ENCODE measurements at places on chromosomes 11 and 22.

DNA sequence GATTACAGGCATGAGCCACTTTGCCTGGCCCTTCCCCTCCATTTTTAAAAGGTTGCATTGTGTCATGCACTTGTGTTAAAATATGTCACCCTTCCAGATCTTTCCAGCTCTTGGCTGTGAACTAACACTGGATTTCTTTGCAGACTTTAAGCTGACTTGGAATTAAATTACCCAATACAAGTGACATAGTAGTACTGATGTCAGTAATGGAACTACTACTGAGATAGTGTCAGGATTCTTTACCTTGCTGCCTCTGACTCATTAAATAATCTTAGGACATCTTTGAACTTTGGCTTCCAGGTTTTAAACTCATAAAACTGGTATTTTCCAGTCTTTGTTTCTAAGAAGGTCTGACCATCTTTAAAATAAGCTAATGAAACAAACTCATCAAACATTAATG, 51.8 kb upstream of the OR4B1 start:
- no peak for DNase-seq

DNA sequence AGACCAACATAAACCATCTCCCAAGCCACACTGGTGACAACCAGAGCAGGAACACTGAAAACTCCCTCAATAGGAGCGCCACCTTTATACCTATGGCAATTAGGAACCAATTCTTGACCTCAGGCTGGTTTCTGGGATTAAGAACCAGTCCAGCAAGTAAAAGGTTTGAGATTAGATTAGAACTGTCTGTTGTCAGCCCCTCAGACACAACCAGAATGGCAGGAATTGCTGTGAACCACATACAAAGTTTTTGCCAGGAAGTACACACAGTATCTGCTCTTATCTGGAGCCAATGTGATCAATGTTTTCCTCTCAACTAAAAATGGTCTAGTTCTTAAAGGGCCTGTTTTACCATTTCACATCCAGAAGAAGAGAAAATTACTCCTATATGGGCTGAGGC, 55.2 kb downstream of the RBFOX2 start:
- DNase-seq, result no peak

DNA sequence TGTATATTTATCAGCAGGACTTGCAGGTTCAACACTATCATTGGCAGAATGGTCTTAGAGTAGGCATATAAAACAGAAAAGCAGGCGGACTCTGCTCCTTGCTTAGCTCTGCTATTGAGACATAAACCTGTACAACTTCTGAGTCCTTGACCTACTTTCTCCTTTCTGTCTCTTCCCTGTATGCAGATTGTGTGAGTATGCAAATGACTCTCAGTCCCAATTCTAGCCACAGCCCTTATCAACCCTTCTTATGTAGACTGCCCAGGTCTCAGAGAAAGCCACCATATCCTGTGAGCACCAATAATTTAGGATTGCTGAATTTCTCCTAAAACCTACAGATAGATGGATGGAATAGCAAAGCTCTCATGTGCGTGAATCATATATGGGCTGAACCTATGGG, 367.6 kb upstream of the DDI1 start:
- DNase-seq, result no peak

DNA sequence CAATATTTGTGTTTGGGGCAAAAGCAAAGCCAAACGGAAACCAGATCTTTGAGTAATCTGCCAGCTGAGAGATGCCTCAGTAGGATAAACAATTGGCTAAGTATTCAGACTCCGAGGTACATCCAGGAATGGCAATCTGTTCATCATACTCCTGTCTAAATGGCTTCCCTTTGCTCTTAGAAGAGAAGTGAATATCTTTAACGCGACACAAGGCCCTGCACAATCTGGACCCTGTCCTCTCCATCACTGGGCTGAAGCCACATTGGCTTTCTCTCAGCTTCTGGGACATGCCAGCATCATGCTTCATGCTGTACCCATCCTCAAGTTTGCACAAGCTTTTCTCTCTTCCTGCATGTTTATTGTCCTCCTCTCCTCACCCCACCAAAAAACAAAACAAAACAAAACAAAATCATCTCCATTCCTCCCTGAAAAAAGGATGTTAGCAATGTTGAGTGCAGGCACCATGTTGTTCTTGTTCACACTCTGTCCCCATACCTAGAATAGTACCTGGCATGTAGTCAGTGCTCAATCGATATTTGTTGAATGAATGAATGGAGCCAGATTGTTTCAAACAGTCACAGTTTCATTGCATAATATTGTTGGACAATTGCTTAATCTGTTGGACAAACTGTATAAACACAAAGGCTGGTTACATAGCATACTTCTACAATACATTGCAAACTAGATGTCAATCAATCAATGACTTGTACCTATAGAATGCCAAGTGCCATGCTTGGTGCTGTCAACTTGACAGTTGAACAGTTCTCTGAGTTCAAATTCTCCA, 38.2 kb upstream of the SESN3 start:
- DNase-seq, result no peak

DNA sequence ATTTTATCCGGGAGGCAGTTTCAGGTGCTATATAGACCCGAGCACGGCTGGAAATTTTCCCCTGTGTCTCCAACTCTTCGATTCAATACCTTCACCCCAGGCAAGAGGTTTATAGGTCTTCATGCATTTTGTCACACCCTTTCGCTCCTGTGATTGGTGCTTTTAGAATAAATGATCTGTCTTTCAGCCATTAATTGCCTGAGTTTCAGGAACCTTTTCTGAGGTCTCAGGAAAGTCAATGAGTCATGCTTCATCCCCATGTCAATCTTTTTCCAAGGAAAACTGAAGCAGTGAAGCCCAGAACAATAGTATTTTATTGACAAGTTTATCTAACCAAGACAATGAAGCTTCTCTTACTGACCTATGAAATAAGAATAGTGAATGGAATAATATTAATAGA, 29.9 kb downstream of the FAM181B start:
- no peak for DNase-seq

DNA sequence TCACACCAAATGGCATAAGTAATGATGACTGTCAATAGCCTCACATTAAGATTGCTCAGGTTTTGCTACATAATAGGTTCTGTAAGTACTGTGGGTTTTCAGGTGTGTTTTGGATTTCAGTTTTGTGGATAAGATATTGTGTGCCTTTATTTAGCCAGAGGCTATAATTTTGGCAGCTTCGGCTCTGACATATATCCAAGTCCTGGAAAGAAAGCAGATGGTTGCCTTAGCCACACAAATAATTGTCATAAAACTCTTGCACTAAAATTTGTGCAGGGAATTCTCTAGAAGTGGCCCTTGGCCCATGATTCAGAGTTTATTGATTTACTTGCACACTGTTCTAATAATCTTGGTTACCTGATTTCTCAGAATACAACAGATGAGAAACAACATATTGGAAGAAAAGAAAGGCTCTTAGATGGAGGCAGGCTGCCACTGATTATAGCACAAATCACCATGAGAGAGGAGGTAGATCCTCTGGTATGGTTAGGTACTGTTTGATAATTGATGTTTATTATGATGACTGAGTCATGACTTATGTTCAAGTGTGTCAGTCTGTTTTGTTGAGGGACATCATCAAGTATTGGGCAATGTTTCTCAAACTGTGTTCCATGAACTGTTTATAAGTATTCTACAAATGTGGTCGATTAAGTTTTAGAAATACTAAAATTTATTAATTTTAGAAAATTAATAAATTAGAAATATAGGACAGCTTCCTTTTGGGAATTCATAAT, 9.6 kb downstream of the REXO2 start:
- DNase-seq, result no peak

- DNase-seq, result no peak
These were observed 477.9 kb downstream of the MN1 start for GRCh38 chr22:27323661-27324060.

GRCh38 chr11:75317446-75318122, 33.9 kb downstream of the ARRB1 start:
- DNase-seq, result no peak

GRCh38 chr22:20569059-20570058, 61.9 kb downstream of the MED15 start:
- DNase-seq, result peak; percentile 74

- DNase-seq, result no peak
These were observed 133.0 kb downstream of the SWAP70 start for GRCh38 chr11:9796854-9797253.

- peak; percentile 22 for DNase-seq
These were observed 16.0 kb downstream of the USH1C start for GRCh38 chr11:17528181-17528691.

- DNase-seq, result no peak
These were observed 532.3 kb downstream of the BRD1 start for GRCh38 chr22:49295465-49295743.

GRCh38 chr11:36822829-36823228, 224.8 kb upstream of the RAG2 start:
- no peak for DNase-seq

GRCh38 chr11:72851726-72852125, 37.5 kb downstream of the ATG16L2 start:
- no peak for DNase-seq

DNA sequence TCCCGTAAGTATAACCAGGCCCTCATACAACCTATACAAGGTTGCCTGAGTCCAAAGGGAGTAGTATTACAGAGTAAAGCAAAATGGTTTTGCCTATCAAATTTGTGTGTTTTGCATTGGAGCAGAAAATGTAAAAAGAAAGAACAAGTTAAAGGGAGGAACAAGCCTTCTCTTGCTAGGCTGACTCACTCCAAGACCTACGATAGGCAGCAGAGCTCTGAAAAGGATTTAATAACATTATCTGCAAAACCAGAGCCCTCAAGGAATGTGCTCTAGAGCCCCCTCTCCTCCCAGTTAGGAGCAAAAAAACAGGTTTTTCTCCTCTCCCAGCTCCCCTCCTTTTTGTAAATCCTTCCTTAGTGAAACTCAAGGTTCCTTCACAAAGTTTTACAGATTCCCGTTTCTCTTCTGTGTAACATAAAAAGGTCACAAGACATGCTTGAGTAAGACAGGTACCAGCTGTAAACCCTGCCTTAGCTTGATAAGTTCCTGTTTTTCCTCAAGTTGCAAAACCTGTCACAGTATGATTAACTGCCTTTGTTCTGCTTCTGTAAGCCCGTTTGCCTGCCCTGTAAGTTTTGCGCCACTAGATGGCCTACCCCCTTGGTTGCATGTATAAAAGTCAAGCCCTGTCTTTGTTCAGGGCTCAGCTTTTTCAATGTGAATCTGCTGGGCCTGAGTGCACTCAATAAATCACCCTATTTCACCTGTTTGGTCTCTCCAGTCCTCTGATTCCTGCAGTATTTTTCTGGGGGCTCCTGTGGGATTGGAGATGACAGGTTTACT, 498.2 kb downstream of the KCNA4 start:
- no peak for DNase-seq

- no peak for DNase-seq
These were observed 27.3 kb upstream of the NECTIN1 start for GRCh38 chr11:119756169-119756865.

- DNase-seq, result peak; percentile 44
These were observed 180.4 kb upstream of the B3GAT1 start for GRCh38 chr11:134592391-134592990.

GRCh38 chr22:29718949-29719898, 579 bp upstream of the CABP7 start:
- DNase-seq, result no peak

GRCh38 chr22:17285656-17286055, 66.4 kb upstream of the ADA2 start:
- DNase-seq, result no peak

GRCh38 chr22:43007519-43008102, 7.3 kb downstream of the PACSIN2 start:
- no peak for DNase-seq

GRCh38 chr22:21755851-21756284, 20.3 kb upstream of the YPEL1 start:
- no peak for DNase-seq

Data from natural killer cell (primary cell).